ENCODE measurements at places on chromosomes 16 and 17.

DNA sequence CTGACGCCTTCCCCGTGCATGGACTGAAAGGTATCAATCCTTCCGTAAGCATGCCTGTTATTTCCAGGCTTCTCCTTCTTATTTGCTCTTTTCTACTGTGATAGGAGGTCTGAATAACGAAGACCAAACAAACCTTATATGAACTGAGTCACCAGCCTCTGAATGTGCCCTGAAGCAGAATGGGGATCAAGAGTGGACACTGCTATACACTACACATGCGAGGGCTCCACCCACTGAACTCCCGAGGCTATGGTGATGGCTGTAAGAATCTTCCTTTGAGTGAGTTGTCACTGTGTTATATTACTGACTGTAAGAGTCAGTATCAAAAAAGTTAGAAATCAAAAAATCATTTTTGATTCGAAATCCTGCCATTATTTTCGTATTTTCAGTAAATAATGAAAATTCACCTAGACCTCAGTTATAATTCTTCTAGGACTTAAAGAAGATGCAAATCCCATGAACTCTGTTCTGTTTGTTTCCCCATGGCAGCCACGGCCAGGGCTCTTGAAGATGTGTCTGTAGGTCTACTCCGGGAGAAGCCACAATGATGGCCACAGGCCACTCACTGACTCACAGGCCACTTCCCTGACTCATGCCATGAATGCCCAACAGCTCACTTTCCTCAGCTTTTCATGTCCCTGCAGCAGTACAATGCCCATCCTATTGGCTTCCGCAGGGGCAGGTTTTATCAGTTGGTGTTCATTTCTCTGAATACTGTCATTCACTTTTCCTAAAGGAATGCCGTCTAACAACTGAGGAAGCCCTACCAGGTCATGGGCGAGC, 54.7 kb downstream of the ZZEF1 start:
- no peak for DNase-seq

DNA sequence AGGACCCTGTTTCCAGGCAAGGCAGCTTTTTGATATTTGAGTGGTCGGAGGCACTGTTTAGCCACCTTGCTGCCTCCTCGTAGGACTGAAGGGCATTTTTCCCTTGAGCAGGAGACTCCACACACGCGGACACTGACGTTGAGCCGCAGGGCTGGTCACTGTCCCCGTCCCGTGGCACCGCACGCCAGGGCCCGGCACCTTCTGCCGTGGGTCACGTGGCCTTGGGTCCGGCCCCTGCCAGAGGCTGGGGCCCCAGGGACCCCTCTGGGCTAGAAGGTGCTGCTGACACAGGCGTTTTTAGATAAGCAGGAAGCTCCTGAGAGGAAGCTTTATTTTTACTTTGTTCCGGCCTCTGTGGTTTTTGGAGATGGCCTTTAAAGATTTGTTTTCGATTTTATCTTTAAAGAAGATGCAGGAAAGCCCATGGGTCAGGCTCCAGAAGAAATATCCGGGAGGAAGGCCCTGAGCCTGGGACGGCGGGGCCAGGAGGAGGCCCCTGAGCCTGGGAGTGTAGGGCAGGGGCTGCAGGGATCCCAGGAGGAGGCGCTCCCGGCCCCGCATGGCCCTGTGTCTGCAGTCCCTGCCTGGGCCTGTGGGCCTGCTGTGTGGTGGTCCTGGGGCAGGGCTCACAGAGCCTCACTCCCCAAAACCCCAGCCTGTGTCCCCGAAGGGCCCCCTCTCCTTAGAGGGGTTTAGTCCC, 30.5 kb upstream of the GNG13 start:
- DNase-seq: no peak

DNA sequence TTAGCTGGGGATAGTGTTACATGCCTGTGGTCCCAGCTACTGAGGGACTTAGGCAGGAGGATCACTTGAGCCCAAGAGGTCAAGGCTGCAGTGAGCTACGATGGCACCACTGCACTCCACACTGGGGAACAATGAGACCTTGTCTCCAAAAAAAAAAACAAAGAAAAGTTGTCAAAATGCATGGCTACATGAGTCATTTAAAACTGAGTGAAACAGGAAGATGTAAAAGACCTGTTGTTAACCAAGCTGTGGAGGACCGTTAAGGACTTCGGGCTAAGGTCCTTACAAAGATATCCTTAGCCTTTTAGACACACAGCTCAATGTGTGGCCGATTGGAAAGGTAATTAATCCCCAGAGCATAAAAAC, 25.1 kb downstream of the ZP2 start:
- no peak for DNase-seq

DNA sequence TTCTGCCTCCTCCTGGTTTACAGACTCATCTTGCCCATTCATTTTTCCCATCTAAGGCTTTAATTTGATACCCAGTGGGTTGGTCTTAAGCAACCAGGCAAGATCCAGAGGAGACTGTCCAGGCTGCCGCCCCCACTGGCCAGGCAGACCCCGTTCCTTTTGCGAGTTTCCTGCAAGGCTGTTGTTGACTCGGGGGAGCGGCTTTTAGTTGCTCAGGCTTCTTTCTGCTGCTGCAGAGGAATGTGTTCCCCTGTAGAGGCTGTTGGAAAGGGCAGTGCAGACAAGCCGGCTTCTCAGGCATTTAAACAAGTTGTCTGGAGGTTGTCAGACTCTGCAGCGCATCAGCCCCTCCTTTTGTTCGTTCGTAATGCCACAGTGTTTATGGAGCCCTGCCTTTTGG, 231.2 kb downstream of the PRKCA start:
- DNase-seq: no peak

DNA sequence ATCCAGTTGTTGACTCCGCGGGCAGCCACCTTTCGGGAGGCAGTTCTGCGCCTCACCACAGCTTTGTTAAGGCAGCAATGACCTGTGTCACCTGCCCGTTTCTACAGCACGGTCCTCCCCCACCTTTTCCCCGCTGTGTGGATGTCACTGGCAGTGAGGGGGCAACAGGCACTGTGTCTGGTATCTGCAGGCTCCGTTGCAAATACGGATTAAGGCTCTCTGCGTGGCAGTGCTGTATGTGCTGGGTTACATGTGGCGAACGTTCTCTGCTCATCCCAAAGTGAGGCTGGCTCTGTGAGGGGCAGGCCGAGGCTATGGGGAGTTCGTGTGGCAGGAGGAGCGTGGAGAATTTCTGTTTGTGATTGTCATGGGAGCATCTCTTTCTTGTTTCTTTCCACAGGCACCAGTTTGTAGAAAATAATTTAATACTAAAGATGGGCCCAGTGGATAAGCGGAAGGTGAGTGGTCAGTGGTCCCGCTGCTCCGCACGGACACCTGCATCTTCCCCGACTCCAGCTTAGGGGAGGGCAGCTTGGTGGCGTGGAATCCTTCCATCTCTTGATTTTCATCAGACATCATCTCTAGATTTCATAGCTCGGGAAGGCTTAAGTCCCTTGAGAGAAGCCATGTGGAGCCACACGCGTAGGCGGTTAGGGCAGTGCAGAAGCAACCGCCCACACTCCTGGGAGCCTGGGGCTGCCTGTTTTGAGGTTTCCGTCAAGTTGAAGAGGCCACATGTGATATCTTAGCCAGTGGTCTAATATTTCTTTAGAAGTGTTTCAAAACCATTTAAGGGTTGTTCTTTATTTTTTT, 57.8 kb downstream of the PDPK1 start:
- no peak for DNase-seq

- no peak for DNase-seq
These were observed 162.3 kb downstream of the KATNIP start for GRCh38 chr16:27712251-27712711.

DNA sequence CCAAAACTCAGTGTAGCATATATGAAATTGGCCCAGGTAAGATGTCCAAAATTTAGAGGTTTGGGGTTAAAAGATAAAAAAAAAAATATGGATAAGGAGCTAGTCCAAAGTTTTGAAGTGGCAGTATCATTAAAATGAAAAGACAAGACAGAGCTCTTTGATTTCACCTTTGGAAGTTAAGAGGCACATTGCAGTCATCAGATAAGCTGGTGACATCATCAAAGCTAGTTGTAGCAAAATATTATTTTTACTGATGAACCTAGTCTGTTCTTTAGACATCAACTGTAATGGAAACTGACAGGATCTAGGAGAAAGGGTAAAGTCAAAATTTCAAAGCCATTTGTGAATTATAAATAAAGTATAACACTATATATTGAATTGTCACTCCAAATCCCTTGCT, 603.7 kb upstream of the CDH8 start:
- DNase-seq: no peak

DNA sequence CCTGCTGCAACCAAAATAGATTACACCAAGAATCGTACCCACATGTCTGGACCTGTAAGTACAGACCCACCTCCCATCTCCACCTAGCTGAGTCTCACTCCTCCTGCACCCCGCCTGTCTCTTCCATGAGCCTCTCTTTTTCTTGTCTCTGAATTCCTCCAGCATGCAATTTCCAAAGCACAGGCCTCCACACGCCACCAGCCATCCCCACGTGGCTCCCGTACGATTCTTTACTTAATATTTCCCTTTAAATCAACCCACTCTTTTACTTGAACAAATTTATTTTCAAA, 1.2 kb downstream of the RPH3AL start:
- DNase-seq: no peak

GRCh38 chr17:59859444-59860025, 33.2 kb downstream of the TUBD1 start:
- no peak for DNase-seq

DNA sequence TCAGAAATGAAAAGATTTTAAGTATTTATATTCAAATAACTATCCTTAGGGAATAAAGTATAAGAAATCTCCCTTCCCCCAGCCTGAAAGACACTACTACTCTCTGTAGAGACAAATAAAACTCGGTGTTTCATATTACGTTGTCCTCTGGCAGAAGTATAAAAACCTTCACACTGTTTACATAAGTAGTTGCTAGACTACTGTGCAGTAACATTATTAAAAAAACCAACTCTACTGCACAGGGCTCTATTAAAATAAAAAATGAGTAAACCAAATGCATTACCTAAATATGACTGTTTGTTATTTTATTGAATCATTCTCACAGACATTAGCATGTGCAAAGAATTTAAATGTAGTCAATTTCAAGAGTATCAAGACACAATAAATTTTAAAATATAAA, 67.4 kb downstream of the MED13 start:
- DNase-seq: no peak

GRCh38 chr17:80703142-80703478, 158.5 kb downstream of the RPTOR start:
- peak; percentile 64 for DNase-seq

- DNase-seq: no peak
These were observed 51.4 kb upstream of the ARHGAP44 start for GRCh38 chr17:12737740-12738469.

DNA sequence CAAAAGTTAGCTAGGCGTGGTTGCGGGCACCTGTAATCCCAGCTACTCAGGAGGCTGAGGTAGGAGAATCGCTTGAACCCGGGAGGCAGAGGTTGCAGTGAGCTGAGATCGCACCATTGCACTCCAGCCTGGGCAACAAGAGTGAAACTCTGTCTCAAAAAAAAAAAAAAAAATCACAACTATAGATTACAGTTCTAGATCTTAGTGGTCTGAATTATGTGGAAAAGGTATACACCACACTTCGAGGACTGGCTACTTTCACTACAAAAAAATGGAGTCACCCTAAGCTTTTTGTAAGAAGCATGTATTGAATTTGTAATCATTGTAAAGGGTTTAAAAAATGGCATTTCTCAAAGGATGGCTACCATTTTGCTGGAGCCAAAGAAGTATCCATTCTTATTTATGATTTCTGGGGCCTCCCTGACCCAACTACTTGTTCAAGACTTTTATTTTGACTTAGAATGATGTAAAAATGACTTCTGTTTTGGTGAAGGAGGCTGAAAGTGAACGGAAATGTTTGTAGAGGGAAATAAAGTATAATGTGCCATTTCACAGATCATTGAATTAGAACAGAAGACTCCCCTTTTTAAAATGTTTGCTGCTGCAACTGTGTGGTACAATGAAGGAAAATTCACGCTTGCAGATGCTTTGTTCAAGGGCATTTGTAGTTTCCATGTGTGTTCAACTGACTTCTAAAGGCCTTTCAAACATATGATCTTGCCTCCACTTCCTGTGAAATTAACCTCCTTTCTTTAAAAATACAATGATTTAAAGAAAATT, 37.1 kb upstream of the NOL11 start:
- no peak for DNase-seq

- no peak for DNase-seq
These were observed 190.9 kb downstream of the RAB11FIP4 start for GRCh38 chr17:31582151-31582907.

DNA sequence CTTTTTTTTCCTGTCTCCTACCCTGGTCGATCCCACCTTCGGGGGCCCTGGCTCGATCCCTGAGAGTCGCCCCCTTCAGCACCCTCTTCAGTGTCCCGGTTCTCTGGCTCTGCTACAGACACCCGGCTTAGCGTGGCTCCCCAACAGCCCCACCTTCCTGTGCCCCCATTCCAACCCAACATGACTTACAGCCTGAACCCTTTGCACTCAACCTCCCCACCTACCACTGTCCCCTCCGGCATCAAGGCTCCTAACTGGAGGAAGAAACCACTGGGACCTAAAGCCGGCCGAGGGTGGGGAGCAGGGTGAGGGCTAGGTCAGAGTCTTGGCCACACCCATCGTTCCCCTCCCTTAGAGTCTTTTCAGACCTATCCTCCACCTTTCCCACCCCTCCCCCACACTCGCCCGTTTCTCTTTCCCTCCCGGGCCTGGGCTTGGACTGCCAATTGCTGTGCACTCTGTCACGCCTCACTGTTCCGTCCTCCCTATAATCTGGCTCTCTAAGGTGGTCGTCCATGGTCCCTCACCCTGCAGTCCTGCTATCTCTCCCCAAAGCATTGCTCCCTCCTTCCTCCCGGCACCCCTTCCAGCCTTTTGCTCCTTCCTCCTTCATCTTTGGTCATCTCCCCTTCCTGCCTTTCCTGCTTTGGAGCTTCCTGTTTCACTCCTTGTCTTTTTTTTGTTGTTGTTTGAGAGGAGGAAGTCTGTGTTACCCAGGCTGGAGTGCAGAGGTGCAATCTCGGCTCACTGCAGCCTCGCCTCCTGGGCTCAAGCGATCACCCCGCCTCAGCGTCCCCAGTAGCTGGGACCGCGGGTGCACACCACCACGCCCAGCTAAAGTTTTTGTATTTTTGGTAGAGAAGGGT, 890 bp upstream of the CLDN7 start:
- DNase-seq: peak; percentile 19

DNA sequence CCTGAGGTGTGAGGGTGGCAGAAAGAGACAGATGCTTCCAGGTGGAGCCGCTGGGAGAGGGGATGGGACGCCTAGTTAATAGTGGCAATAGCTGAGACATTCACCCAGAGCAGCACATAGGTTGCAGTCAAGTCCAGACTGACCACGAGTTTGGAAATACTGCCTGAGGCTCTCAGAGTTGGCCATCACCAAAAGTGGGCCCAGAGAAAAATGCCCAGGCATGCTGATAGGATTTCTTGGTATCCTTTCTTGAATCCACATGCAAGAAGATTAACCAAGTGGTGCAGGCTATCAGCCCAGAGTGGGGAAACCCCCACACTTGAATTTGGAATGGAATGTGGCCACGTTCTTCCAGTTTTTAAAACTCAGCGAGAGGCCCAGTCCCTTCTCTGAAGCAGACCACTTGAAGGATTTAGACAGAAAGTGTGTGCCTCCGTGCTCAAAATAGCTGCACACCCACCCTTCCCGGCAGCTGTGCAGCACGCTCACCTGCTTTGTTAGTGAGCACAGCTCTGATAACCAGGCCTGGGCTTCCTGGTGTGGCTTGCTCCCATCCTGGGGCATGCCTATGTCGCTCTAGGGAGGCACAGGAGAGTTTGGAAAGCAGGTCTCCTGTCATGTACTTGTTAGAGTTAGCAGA, 35.7 kb downstream of the PLD6 start:
- no peak for DNase-seq

All from CD4-positive, alpha-beta T cell treated with Interleukin-17A for 4 hours (primary cell).